ENCODE measurements at places on chromosomes 5 and 9. TPM values are rescaled to one million over a fixed set of nuclear protein-coding genes. Genes with fewer than 3 reads are reported as not detected.

GRCh38 chr9:92656537-92656925 lies 13.4 kb downstream of the IPPK start:
- no peak for DNase-seq

The MOCS2 gene
- 30.4 TPM for total RNA-seq

DNA sequence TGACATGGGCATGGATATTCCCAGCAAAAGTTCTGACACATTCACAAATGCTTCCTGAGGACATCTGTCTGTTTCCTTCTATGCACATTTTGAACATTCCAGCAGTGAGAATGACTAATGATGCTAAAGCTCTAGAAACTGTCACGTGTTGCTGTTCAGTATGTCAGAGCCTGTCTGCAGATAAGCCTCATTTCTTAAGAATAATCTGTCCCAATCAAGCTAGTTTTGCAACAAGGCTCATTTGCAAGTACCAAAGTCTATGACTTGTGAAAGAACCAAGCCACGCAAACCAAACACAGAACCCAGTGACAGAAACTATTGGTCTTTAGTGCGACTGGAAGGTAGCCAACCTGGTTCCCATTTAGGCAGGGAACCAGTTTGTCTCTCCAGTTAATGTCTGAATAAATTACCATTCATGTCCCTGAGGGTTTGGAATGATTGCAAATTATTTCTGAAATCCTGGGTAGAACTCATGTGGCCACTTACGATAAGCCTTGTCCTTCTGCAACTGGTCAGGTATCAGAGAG lies 178.5 kb downstream of the C9orf152 start:
- DNase-seq, result no peak

The NPR3 gene
- 4.3 TPM for total RNA-seq

- no peak for DNase-seq
These were observed 258.0 kb downstream of the NSG2 start for GRCh38 chr5:174303437-174304045.

The CDH18 gene
- total RNA-seq, result not detected

- DNase-seq, result no peak
These were observed 247.9 kb downstream of the MSX2 start for GRCh38 chr5:174972291-174972690.

DNA sequence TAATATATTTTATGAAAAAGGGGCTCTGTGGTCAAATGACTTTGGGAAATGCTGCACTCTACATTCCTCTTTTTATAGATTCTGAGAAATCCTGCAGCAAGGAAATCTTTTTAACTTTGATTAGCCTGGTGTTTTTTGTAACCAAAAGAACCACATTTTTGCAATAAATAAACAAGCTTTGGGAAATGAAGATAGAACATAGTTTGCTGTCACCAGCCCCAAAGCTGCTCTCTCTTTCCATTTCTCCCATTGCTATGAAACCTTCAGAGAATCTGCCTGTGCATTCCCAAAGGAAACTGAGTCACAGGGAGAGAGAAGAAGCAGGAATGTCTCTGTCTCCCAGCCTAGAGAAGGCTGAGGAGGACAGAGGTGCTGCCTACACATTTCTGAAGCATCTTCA lies 59.0 kb downstream of the COL15A1 start:
- no peak for DNase-seq

DNA sequence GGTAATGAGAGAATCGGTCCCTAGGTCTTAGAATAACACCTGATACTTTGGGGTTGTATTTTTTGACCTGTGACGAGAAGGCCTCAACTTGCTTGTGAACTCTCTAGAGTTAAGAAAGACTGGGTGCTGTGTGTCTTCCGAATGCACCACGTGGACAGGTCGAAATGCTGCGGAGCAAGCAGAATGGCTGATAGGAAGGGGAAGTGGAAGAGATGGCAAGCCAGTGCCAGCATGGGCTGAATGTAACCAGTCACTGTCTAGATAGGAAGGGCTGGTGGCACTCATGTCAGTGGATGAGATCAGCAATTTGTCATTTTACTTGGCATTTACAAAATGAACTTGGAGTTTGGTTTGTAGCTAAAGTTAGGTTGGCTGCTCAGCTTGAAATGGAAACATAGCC lies 5.6 kb downstream of the OTULINL start:
- no peak for DNase-seq

GRCh38 chr9:102405218-102405867 lies 589.8 kb upstream of the CYLC2 start:
- DNase-seq, result no peak
